ENCODE measurements at places on chromosomes 4 and X.

- DNase-seq, result no peak
Measured at GRCh38 chrX:70082723-70083122, 20.5 kb downstream of the OTUD6A start.

GRCh38 chr4:142169216-142169615, 532.8 kb downstream of the IL15 start:
- no peak for DNase-seq

DNA sequence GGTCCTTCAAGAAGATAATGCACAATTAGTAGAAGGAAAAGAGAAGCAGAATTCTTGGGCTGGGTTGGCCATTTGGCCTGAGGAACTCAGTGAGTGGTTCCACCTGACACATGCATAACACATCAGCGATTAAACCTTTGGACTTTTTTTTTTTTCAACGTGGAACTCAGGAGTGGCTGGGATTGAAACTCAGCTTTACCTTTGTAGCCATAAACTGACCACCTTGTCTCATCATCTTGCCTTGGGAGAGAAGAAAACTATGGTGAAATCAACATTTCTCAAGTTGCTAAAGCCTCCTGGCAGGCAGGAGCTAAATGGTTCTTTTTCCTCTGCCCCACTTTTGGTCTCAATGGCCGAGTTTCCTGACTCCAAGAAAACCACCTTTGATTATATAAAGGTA, 16.3 kb downstream of the PTTG2 start:
- no peak for DNase-seq

DNA sequence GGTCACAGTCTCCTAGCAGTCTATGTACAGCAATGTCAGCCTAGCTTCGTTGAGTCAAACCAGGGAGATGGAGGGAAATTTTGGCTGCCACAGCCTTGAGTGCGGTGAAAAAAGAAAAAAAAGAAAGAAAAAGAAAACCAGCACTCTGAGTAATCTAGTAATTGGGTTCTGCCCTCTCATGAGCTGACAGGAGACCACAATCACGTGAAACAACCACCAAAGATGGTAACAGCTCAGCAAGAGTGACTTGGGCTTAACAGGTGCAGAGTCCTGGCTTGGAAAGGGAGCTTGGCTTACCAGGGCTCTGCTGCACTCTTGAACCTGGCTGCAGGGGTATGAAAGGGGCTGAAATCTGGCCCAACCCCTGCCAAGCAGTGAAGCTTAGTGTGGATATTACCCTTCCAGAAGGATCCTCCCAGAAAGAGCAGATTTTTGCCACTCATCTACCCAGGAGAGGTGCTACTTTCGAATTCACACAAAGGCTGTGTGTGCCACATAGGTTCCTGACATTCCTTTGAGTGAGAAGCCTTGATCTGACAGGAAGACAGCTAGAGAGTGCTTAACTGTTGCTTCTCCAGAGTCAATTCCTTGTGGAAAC, 350.3 kb downstream of the PTTG2 start:
- DNase-seq, result no peak

DNA sequence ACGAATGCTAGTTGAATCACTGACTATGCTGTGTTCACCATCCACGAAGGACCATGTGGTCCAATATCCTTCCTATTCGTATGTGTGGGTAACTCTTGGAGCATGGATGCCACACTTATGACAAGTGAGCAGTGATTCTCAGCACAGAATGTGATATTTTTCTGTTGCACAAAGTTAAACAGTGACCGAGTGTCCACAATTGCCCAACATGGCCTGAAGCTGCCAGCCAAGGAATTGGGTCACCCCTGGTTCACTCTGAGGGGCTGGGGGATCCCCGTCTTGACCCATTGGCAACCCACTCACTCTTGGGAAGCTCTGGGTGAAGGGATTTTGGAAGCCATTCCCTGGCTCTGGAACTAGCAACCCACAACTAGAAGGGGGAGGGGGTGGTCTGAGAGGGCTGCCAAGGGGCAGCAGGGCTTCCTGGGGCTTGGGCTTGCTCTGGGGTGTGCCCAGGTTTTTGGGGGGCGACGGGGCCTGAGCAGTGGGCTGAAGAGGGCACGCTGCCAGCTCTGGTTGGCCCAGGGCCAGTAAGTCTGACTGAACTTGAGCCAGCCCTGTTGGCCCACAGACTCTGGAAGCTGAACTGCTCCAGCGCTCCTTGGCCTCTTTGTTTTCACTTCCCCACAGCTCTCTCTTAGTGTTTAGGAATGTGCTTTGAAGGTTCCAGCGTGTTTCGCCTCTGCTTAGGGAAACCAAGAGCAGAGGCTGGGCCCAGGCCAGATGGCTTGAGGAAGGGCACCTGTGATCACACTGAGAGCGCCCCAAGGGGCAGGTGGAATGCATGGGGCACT, 43.1 kb upstream of the BCOR start:
- DNase-seq, result no peak

DNA sequence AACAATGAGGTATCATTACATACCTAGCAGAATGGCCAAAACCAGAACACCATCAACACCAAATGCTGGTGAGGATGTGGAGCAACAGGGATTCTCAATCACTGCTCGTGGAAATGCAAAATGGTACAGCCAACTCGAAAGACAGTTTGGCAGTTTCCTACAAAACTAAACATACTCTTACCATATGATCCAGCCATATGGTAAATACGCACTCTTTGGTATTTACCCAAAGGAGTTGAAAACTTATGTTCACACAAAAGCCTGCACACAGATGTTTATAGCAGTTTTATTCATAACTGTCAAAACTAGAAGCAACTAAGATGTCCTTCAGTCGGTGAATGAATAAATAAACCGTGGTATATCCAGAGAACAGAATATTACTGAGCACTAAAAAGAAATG, 7.8 kb downstream of the CASP3 start:
- DNase-seq, result no peak

DNA sequence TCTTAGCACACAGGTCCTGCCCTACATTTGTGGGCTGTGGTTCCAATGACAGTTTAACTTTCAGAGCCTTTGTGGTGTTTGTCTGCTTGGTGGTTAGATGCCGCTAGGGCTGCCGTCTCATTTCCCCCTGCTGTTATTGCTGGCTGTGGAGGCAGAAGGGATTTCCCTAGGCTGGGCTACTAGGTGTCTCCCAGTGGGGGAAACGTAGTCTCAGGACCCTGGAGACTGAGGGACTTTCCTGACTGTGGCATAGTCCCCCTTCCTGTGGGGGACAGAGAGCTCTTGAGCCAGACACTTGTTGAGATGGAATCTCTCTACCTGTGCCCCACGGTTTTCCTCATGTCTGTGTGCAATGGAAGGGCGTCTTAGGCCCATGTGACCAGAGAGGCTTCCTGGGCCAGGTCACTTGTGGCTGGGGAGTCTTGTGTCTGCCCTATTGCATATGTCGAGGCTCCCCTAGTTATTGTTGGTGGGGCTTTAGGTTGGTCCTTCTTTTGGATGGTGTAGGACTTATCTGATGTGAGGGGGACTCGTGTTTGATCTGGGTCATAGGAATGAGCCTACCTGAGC, 68.2 kb downstream of the ARHGAP10 start:
- DNase-seq, result no peak

DNA sequence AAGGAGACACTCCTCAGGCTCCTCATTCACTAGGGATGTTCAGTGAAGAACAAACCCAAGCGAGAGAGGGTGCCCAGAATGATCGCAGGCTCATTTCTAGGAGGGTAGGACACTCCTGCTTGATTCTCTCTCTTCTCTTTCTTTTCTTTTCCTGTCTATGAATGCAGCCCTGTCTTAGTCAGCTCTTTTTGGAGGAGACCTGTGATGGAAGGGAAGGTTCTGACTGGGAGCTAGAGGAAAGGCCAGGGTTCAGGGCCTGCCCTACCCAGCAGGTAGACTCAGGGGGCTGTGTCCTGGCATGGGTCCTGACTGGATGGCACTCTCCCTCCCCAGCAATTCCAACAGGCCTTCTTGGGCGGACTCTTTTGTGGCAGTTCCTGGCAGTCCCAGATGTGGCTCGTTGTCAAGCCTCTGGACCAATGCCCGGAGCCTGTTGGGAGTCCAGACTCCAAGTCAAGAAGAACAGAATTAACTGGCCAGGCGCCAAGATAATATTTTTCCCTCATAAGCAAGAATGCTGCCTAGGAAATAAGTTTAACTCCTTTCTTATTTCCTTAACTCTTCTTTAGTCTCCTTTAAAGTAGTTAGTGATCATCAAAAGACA, 139.4 kb upstream of the SCML1 start:
- no peak for DNase-seq

DNA sequence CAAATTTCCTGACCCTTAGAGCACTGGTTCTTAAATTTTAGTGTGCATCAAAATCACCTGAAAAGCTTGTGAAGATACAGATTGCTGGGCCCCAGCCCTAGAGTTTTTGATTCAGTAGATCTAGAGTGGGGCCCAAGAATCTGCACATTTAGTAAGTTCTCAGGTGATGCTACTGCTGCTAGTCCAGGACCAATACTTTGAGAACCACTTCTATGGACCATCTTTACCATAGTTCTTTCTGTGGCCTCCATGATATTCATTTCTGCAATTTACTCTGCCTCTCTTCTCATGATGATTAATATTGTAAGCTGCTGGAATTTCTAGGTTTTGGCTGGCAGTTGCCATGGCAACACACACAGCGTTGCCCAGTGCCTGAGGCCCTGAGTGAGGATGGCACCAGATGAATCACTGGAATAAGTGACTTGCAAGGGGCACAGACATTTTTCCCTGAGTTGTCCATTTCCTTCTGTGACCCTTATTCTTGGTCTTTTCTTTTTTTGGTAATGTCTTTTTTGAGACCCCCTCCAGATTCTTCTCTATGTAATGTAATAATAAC, 83.6 kb downstream of the PPP1R2C start:
- DNase-seq, result peak; percentile 57

DNA sequence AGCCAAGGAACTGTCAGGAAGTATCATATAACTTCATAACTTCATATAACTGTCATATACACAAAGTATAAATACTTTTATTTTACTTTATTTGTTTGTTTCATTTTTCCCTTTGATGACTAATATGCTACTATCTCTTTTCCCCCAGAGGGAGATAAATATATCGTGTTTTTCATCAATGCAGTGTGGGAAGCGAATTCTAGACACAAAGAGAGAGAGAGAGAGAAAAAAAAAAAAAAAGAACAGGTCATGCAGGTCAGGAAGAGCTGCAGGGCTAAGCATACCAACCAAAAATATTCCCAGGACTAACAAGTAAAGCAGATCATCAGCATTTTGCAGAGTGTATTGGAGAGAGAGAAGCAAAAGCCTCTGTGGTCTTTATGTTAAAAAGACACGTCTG, 1849.2 kb downstream of the STIM2 start:
- no peak for DNase-seq

DNA sequence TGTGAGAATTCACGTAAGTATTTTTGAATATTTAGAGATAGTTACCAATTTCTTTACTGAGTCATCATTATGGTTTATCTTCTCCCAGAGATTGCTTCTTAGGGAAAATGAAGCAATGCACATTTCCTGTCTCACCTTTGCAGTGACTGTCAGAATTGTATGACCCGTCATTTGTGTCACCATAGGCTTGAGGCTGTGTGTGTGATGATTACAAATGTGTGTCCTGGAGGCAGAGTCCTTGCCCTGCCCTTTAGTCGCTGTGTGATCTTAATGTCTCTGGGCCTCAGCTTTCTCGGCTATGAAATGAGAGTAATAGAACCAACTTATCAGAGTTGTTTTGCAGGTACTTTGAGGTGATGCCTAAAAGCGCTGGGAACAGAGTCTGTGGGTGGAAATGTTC, 13.9 kb downstream of the HCCS start:
- no peak for DNase-seq

DNA sequence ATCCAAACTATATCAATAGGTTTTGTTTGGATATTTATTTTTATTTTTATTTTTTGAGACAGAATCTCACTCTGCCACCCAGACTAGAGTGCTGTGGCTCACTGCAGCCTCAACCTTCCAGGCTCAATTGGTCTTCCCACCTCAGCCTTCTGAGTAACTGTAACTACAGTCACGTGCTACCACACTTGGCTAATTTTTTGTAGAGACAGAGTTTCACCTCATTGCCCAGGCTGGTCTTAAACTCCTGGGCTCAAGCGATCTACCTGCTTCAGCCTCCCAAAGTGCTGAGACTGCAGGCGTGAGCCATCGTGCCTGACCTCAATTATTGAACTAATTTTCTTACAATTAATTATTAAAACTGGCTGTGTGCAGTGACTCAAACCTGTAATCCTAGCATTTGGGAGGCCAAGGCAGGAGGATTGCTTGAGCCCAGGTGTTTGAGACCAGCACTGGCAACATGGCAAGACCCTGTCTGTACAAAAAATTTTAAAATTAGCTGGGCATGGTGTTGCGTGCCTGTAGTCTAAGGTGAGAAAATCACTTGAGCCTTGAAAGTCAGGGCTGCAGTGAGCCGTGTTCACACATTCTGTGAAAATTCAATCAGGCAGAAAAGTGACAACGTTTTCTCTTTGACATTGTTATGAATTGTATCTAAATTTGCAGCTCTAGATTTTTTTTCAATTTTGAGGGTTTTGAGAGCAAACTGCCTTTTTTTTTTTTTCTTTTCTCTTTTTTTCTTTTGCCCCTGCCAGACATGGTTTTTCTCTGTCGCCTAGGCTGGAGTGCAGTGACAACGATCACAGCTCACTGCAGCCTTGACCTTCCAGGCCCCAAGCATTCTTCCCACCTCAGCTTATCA, 66.0 kb downstream of the UBE2K start:
- no peak for DNase-seq
